Breast epithelium (tissue), 4 donors: ENCODE measurements at places on chromosomes 2 and 18.

DNA sequence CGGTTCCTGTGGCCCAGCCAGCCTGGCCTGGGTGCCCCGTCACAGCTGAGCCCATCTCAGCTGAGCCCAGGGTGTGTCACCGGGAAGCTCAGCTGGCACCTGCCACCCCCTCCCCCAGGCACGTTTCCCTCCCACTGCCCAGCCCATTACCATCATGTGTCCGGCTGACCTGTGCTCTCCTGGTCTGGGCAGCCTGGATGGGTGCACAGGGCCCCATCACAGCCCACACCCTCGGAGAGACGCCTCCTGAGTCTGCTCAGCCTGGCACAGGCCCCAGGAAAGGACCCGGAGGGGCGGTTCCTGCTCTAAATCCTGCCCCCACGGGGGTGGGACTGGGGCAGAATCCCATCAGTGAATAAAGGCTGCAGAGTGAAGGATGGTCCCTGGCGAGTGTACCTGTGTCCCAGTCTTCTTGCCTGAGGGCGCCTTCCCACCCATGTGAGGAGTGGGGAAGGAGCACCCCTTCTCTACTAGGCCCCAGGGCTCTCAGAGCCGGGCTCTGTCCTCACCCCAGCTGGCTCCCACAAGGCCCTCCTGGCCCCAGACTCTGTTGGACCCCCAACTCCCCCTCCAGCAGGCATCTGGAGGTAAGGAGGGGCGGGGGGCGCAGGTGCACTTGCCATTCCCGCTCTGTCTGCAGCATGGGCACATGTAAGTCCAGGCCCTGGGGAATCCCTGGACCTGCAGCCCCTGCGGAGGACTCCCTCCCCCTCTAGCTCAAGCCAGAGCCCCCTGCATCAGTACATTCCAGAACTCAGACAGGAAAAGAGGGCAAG lies 21.2 kb downstream of the GPC1 start:
- DNase-seq, result no peak

DNA sequence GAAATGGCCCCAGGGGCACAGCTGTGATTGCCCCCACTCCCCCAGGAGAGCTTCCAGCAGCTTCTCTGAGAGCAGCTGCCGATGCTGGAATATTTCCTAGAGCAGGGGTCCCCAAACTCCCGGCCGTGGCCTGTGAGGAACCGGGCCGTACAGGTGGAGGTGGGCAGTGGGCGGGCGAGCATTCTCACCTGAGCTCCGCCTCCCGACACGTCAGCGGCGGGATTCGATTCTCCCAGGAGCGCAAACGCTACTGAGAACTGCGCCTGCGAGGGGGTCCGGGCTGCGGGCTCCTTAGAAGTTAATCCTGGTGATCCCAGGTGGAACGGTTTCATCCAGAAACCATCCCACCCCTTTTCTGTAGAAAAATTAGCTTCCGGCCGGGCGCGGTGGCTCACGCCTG lies 69.1 kb upstream of the PXDN start:
- DNase-seq, result no peak

GRCh38 chr2:39301352-39301751 lies 57.6 kb upstream of the CDKL4 start:
- DNase-seq, result no peak

DNA sequence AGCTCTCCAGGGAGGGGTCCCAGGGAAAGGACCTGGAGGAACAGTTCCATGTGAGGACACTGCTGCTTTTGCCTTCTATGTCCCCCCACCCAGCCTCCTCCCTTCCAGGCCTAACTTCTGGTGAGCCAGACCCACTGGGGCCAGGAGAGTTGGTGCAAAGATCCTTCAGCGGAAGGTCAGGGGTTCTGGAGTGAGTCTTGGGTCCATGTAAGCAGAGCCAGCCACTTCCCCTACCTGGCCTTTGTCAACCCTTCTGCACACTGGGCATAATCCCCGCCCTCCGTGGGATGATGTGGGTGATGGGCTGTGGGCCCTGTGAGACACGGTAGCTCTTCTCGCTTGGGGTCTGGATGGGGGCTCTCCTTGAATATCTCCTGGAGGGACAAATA lies 76.9 kb downstream of the RHOB start:
- DNase-seq, result no peak

- DNase-seq, result no peak
These were observed 171.9 kb downstream of the STK39 start for GRCh38 chr2:168075446-168075845.

DNA sequence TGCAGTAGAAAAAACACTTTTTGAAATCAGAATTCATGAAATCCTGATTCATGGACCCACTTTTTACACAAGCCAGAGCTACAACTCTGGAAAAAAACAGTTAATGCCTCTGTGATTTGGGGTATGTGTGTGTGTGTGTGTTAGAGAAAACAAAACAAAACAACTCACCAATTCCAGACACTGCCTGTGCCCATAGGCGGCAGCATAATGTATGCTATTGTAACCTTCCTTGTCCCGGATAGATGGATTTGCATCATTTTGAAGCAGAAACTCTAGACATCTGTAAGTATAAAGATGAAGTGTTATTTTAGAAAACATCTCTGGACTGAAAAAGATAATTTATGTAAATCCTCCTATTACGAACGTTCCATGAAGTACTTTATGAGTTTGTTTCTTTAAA lies 152.0 kb upstream of the PGAP1 start:
- no peak for DNase-seq

GRCh38 chr2:136375017-136375901 lies 257.3 kb upstream of the CXCR4 start:
- DNase-seq, result no peak

DNA sequence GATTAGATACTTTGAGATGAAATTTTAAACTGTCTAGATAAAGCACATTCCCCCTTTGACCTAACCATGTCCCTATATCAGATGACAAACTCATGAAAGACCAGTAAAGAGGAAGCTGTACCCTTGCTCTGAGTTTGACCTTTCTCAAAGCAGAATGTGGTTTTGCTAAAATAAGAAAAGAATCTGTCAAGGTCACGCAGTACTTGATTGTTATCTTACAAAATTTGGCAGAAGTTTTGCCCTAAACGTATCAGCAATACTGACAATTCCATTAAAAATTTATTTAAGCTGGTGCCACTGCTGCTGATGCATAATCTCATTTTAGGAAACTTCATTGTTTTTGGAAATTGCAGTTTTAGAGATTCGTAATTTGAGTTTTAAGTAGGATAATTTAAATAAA lies 31.2 kb upstream of the GALM start:
- DNase-seq, result no peak

GRCh38 chr2:53508667-53509066 lies 258.9 kb upstream of the CHAC2 start:
- no peak for DNase-seq

DNA sequence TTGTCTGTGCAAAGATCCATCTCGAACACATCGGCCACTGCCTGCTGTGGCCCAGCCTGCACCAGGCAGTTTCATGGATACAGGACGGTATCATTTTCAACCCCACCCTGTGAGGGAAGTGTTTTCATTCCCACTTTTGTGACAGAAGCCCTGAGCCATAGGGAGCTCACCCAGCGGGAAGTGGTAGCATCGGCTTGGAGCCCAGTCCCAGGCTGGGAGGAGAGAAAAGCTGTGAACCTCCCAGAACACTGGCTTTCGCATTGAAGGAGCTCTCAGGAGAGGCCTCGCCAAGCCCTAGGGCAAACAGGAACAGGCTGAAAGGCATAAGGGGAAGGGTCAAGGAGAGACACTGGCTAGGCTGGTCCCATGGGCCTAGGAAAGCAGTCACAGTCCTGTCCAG lies 166.1 kb downstream of the TFCP2L1 start:
- no peak for DNase-seq
